ENCODE measurements at places on chromosomes 11 and 22.

GRCh38 chr22:24989541-24989951 is 37.0 kb downstream of the KIAA1671 start:
- no peak for DNase-seq

DNA sequence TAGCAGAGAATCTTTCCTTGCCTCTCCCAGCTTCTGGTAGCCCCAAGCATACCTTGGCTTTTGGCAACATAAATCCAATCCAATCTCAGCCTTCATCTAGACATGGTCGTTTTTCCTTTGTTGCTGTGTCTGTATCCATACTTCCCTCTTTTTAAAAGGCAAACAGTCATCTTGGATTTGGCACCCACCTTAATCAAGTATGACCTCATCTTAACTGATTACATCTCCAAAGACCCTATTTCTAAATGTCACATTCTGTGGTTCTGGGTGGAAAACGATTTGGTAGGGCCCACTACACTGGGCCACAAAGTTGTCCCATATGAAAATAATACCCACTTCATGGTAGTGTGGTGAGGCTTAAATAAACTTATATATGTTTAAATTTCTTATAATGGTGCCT is 852 bp downstream of the BUD13 start:
- DNase-seq, result no peak

GRCh38 chr11:129045150-129045549 is 102.5 kb upstream of the TP53AIP1 start:
- DNase-seq, result no peak

DNA sequence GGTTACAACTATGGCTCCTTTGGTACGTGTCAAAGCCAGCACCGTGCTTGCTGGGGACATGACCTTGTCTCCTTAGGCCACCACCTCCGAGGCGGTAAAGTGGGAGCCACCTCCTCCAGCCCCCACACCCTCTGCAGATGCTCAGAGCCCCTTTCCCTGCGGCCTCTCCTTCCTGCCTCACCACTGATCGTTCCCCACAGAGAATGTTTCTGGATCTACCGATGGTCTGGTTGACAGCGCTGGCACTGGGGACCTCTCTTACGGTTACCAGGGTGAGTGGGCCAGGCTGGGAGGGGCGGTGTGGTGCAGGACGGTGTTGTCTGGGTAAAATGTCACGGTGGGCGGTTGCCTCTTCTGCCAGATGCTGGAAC is 8.9 kb downstream of the SIDT2 start:
- no peak for DNase-seq

DNA sequence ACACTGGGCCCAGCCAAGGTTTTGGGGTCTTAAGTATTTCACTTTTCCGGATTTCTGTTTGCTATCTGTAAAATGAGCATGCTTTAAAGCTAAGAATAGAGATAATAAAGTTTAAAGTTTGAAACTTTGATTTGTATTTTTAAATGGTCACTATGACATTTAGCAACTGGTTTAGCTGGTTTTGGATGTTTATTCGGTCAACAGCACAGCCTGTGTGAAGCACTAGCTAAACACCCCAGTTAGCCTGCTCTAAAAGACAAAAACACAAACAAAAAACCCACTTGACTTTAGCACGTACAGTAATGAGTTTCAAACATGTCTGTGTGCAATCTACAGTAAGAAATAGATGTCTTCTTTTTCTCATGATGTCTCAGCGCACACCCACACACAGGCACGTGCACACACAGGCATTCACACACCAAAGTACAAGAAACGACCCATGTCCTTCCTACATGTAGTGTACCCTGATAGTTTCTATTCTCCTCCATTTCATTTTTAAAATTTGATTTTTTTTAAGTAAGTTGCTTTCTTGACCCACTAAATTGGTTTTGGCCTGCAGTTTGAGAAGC is 29.4 kb downstream of the SLC1A2 start:
- no peak for DNase-seq

DNA sequence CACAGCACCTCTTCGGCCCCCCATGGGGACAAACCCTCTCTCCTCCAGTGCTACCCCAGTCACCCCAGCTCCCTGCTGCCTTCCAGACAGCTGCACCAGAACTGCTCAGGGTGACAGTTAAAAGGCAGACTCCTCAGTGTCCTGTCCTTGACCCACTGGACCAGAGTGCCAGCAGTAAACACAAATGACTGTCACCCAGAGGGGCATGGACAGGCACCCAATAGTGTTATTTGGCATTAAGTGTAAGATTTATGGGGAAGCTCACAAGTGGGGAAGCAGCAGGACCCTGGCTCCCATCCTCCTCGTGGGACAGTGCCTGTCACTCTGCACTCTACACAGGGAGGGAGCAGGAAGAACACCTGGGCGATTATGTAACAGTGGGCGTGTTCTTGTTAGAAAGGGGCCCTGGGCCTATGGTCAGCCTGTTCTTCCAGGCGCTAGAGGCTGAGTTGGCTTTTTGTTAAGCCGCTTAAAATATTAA is 5.0 kb downstream of the RPS19BP1 start:
- no peak for DNase-seq

DNA sequence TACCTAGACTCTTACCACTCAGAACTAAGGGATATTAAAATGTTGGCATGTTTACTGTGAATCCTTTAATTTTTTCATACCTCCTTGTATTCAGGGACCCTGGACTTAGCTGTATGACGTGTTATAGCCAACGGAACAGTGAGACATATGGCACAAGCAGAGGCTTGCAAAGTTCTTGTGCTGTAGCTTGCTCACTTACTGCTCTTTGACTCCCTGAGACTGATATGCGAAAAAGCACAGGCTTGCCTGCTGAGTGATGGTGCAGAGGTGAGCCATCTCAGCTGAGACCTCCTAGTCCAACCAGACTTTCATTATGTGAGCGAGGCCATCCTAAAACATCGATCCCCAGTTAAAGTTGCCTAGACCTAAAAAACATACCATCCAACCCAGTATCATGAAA is 811.0 kb downstream of the METTL15 start:
- no peak for DNase-seq

GRCh38 chr11:98090861-98091505 is 929.8 kb upstream of the CNTN5 start:
- DNase-seq, result no peak

DNA sequence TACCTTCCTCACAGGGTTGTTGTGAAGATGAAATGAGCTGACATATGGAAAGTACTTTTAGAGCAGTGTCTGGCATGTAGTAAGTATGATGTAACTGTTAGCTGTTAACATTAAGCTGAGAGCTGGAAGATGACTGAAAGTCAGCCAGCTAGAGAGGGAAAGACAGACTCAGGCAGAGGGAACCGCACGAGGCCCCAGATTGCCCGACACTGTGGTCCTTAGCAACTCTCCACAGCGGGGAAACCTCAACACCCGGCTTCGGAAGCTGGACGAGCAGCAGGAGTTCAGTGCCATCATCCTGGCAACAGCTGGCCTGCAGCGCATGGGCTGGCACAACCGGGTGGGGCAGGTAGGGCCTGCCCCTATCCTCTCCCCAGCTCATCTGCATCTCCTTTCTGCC is 6.5 kb downstream of the HMBS start:
- no peak for DNase-seq

- DNase-seq, result no peak
Measured at GRCh38 chr11:110716361-110716760, 4.1 kb upstream of the ARHGAP20 start.

- no peak for DNase-seq
Measured at GRCh38 chr22:39773976-39774539, 119.5 kb downstream of the ENTHD1 start.

- DNase-seq, result no peak
Measured at GRCh38 chr11:5938603-5938965, 3.5 kb upstream of the OR56A3 start.

DNA sequence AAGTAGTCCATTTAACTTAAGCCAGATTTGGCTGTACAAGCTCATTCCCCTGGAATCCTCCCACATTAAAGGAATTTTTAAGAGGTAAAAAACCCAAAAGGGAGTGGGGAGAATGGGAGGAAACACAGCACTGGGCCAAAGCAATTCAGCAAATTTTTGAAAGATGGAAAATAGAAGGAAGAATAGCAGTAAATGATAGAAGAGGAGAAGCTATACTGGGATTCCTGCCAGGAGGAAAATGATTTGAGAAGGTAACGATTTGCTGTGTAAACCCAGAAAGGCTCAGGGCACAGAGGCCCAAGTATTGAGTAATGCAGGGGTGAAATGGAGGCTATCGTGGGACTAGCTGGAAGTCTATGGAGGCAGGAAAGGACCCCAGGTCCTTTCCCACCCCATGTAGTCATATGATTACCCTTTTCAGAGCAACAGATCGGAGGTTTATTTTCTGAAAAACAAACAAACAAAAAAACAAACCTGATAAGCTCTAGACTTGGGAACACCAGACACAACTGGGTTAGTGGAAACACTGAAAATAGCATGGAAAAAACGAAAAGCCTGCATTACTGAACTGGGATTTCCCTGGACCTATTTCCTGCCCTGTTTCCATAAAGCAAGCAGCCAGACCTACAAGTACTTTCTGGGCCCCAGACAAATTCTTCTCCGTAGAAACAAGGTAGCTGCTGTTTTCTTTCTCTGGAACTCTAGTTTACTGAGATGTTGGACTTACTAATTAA is 140.0 kb downstream of the SWAP70 start:
- no peak for DNase-seq

- DNase-seq, result no peak
Measured at GRCh38 chr22:39422721-39423120, 23.1 kb downstream of the TAB1 start.

DNA sequence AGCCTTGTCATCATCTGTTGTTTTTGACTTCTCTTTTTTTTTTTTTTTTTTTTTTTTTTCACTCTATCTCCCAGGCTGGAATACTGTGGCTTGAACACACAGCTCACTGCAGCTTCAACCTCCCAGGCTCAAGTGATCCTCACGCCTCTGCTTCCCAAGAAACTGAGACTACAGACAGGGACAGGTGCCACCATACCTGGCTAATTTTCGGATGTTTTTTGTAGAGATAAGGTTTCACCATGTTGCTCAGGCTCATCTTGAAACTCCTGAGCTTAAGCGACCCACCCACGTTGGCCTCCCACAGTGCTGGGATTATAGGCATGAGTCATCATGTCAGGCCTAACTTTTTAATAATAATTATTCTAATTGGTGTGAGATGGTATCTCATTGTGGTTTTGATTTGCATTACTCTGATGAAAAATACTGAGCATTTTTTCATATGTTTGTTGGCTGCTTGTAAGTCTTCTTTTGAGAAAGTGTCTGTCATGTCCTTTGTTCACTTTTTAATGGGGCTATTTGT is 51.3 kb upstream of the OR9G4 start:
- no peak for DNase-seq

DNA sequence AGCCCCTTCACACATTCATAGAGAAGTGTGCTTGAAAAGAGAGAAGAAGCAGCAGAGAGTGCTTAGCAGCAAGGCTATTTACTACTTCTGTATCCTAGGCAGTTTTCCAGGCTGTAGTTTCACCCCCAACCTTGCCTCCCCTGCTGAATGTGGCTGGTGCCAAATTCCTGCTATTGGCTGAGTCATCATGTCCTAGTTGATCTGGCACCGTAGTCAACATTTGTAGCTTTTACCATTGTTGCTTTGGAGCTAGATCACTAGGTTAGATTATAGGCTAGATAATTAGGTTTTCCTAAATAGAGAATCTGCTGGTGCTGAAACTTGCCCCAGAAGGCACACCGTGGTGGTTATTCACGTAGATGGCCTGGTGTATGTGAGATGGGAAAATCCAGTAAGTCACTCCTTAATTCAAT is 32.7 kb downstream of the ARHGAP42 start:
- no peak for DNase-seq

All from cortex of kidney (tissue), 1 donor.